ENCODE measurements at places on chromosomes 2 and 18. TPM values are rescaled to one million over a fixed set of nuclear protein-coding genes. Genes with fewer than 3 reads are reported as not detected.

- no peak for DNase-seq
Observed at GRCh38 chr2:165402162-165402561, 67.3 kb upstream of the CSRNP3 start.

DNA sequence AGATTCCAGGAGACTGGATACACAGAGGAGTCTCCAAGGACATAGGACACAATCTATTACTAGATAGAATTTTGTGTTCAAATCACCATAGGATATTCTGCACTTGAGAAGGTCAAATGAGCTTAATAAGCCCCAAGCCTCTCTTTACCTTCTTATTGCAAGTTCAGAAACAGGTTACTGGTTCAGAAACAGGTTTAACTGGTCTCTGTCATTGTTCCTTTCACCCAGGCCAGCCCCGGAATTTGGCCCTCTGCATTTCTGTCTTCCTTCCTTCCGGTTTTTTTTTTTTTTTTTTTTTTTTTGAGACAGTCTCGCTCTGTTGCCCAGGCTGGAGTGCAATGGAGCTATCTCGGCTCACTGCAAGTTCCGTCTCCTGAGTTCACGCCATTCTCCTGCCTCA is 700.2 kb downstream of the EPHA4 start:
- DNase-seq: no peak

DNA sequence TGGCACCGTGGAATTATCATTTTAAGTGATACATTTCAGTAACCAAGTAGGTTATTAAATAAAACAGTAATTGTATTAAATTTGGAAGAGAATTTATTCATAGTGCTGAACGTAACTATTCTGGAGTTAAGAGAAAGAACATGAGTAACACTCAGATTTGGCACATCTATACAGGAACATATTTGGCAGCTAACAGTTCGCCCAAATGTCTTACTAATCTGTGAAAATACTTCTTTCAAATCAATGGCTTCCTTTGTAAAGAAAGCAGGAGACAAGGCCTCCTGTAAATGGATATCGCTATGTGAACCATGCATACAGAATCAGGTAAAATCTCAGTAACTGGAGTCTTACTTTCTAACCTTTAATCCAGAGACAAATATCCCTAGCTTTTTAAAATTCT is 64.4 kb downstream of the ZNF516 start:
- DNase-seq: no peak

- no peak for DNase-seq
Observed at GRCh38 chr2:195419033-195419432, 238.0 kb upstream of the SLC39A10 start.

DNA sequence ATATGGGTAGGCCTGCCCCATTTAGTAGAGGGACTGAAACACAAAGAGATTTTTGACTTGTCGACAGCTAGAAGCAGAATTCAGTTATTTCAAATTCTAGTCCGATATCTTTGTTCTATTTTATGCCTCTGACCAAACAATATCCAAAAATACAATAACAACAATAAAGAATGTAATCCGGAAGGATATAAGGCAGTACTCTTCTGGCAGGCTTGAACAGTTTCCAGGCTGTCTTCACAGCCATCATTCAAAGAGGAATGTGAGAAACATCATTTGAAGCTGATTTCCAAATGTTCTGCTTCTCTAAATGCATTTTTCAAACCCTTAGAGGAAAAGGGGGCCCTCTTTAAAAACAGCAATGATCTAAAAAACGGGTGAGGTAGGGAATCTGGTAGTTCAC is 36.7 kb upstream of the SPTBN1 start:
- DNase-seq: no peak

DNA sequence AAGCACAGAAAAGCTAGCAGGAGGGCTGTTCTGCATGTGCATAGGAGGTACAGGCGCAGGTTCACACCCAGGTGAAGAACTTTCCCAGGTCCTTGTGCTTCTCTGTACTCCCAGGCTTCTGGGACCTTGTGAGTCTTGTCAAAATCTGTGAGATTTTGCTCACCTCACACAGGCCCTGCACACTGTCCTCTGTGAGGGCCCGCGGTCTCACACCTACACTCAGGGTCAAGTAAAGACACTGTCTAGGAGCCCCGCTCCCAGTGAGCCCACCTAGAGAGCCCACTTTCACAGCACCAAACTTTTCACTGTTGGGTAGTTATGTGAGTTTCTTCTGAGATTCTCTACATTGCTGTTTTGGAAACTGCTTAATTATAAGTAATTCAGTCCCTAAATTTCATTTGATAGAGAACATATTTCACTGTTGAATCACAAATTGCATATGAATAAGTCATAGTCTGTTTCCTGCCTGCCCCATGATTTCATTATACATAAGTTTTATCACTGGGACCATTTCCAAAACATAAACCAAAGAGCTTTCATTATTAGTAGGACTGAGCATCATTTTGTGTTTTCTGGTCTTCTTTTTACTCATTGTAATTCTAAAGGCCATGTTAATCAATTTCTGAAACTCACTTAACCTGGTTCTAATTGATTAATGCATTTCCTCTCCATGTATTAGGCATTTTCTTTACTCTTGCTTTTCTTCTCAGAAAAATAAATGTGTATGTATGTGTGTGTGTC is 234.2 kb upstream of the SPOPL start:
- DNase-seq: no peak

GRCh38 chr18:7535436-7536205 is 31.5 kb upstream of the PTPRM start:
- DNase-seq: no peak

- DNase-seq: peak; percentile 91
Observed at GRCh38 chr2:172806493-172806892, 70.8 kb downstream of the RAPGEF4 start.

DNA sequence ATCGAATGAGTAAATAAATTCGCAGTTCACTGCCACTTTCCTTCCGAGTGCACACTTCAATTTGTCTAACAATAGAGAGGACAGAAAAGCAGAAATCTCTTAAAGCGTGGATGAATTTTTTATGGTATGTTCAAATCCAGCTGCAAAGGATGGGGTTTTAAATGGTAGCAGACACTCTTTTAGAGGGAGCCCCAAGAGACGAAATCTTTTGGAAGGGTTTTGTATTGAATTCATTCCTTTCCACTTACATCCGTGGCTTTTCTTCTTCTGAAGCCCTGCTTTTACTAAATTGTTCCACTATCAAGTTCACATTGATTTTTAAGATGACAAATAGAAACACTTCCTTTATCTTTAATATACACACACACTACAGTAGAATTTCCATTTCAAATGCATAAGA is 680.7 kb downstream of the NR4A2 start:
- no peak for DNase-seq

DNA sequence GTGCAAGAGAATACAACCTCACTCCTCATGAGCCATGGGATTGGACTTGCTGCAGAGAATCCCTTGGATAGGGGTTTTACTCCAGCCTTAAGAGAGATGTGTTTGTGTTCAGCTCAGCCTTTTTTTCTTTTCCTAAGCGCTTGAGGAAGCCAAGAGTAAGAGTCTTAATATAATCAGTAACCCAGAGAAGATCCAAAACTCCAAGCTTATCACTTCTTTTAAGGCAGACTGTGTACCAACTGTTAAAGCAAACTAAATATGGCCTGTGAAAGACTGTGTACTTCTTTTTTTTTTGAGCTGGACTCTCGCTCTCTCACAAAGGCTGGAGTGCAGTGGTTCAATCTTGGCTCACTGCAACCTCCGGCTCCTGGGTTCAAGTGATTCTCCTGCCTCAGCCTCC is 30.4 kb downstream of the MSGN1 start:
- no peak for DNase-seq

GRCh38 chr2:46257476-46257875 is 39.7 kb upstream of the EPAS1 start:
- DNase-seq: no peak

GRCh38 chr2:37149626-37150322 is 7.0 kb downstream of the EIF2AK2 start:
- no peak for DNase-seq

- DNase-seq: no peak
Observed at GRCh38 chr2:69975136-69975852, 13.9 kb upstream of the ASPRV1 start.

DNA sequence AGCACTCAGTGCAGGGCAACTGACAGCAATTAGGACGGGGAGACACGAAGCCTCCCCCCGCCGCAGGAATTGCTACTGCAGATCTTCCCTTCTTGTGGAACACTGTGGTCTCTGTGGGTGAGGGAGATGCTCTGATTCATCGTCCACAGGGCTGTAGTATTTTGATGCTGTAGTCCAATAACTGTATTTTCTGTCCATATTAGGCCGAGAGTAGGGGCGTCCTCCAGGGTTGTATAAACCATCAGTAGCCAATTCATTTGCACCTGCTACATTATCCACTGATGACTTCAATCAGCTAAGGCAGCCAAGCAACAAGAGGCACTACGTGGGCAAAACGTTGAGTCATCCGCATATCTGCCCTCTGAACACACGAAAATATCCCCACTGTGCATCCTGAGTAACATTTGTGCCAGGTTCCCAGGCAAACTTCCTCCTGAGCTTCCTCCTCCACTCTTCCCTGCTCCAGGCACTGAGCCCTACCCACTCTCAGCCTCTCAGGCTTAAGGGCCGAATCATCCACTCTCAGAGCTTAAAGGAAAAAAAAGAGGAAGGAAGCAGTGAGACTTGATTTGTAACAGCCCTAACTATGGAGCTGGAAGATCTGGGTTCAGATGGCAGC is 62.1 kb downstream of the LBH start:
- DNase-seq: no peak

Gene POTEJ
- 0.11 TPM for total RNA-seq

Gene PTPRN
- total RNA-seq: 12.6 TPM

Gene NR4A2
- 6.4 TPM for total RNA-seq

Gene KCNE4
- total RNA-seq: 23.8 TPM

Gene IL18RAP
- 0.69 TPM for total RNA-seq

Gene CRYGD
- total RNA-seq: 0.83 TPM

Gene CYP27C1
- 1.3 TPM for total RNA-seq

Gene RAX
- not detected for total RNA-seq

Measured in spinal cord (tissue), 10 donors.